ENCODE measurements at places on chromosomes 3 and 15.
A peak's percentile ranks its signal among the peaks of the same experiment; 100 is the strongest.

- no peak for DNase-seq
Observed at GRCh38 chr15:61974759-61975158, 85.5 kb downstream of the VPS13C start.

DNA sequence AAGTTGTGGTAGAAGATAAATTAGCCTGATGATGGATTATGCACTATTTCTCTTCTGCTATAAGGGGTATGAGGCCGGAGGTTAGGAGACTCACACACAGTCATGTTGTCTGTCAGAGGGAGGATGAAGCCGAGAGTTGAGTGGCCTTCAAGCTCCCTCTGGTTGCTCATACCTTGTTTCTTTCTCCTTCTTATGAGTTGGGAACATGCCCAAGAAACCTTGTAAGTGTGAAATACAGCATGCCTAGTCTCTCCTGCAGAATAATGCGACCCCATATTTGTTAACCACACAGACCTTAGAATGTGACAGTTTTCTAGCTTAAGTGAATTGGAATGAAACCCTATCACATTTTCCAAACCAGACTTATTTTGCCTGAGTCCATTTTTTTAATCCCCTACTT, 366.7 kb downstream of the PTPRG start:
- DNase-seq = no peak

- DNase-seq = no peak
Observed at GRCh38 chr15:66951531-66952320, 113.7 kb upstream of the SMAD3 start.

- no peak for DNase-seq
Observed at GRCh38 chr3:156240642-156241041, 120.3 kb downstream of the KCNAB1 start.

DNA sequence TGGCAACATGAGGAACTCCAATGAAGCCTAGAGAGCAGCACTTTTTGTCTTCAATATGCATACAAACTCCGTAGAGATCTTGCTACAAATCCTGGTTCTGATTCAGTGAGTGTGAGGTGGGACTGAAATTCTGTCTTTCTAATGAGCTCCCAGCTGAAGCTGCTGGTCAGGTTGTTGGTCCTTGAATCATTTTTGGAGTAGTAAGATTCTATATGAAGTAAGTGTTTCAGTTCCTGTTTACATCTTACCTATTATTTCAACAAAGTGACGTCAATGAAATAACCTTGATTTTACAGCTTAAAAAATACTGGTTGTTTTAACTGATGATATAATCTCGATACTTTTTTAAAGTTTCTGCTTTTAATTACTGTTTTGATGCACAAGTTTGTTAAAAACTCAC, 33.9 kb downstream of the SHQ1 start:
- no peak for DNase-seq

DNA sequence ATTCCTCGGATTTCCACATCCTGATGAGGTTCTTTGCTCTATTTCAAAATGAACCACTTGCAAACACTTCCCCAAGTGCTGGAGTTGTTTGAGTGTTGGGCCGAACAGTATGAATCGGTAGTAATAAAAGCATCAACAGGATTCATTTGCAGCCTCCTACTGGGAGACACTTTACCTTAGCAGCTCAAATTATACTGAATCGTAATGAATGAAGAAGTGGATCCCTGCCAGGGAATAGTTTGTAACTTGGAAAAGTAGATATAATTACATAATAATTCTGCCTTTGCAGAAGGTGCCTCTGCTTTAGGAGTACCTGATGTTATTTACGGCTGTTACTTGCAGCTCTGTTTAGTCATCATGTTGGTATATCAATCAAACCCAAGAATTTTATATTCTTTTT, 669.1 kb downstream of the CADM2 start:
- no peak for DNase-seq

- DNase-seq = no peak
Observed at GRCh38 chr15:31049682-31050615, 51.6 kb downstream of the TRPM1 start.

DNA sequence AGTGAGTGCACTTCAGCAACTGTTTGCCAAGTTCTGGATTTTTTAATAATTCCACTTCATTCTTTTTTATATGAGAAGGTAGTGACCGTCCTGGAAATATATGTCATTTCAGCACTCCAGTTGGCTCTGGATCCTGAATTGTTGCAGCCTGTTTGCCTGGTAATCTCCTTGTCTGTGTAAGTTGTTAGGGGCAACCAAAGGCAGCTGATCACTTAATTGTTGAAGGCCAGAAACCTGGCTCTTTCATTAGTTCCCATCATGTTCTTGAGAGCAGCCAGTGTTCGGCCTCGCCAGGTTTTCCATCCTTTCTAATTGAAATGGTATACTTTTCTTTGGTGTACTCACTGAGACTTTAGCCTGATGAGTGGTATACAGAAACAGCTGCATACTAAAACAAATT, 168.6 kb downstream of the SOX2 start:
- DNase-seq = no peak

GRCh38 chr3:85881833-85882393, 923.1 kb downstream of the CADM2 start:
- DNase-seq = no peak

DNA sequence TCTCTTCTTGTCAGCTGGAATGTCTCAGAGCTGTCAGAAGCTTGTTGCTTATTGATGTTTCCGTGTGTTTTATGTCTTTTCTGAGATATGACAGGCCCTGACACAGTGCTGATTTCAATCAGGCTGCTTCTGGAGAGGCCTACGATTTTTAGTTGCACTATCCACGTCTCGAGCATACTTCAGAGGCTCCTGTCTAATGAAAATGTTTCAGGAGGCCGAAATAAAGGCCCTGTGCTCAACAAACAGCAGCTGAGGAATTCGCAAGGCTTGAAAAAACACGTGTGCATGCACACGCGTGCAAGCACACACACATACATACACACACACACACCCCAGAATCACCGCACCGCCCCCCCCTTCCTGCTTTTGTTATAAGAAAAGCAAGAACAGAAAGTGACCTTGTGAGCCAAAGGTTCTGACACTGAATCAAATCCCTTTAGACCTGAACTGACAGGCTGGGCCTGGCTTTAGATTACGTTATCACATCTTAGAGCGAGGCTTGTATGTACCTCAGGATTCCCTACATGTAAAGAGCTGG, 296.6 kb downstream of the NR2F2 start:
- DNase-seq = no peak

DNA sequence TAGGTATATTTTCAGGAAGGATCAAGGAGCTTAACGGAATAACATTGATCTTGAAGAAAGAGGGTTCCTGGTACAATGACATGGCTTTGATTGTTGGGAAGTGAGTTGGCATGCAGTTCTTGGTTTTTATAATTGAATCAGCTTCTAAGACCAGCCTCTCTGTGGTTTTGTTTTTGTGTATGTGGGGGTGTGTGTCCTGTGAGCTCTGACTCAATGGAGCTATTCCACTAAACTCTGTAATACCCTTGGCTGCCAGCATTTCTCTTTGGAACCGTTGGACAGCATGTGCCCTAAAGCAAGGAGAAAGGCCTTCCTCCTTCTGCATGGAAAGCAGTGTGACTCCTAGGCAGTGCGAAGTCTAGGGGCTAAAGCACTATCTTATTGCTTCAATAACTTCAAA, 124.8 kb downstream of the EDEM1 start:
- no peak for DNase-seq

DNA sequence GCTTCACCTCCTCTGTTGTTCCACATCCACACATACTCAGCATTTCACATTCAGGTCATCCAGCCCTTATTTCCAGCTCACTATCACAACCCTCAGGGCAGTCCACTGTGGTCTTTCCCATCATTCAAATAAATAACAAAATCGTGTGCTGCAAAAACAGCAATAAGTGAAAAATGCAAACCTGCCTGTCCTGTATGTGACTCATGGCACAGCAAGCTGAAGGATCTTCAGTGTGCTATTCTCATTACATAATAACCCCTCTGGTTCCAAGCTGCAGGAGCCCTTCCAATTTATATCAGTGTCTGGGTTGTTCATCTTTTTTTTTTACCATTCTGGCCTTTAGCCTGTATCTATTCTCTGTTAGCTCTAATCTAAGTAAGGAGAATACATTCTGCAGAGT, 185.3 kb upstream of the UBE2E2 start:
- no peak for DNase-seq

DNA sequence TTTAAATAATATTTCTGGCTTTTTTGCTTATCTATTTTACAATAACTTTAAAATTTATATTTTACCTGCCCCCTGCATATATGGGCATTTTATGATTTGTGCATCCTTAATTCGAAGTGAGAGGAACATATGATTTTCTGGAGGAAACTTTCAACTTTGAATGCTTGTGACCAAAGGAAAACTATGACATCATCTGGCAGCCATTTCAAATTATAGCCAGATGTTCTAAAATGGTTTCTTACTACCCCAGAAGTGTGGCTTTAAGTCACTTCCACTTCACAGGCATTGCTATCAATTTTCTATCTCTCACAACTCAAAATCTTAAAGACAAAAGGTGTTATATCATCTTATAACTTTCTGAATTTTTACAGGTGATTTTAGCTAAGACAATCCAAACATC, 508.8 kb downstream of the RBMS3 start:
- no peak for DNase-seq

DNA sequence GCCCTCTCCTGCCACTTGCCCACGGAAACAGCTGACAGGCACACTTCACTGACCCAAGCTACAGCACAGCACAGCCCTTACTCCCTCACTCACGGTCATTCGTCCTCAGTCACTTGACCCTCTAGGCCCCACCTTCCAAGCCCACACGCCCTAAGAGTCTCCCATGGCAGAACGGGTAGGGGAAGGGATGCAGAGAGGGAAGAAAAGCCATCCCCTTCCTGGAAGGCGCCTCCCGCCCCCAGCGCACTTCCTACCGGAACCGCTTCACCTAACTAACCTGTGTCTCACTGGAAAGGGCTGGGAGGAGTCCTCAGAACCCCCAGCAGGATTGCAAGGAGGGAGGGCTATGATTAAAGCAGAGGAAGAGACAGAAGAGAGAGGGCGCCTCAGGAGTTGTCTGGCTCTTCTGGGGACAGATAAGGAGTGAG, 22.9 kb downstream of the EPHB3 start:
- DNase-seq = no peak

DNA sequence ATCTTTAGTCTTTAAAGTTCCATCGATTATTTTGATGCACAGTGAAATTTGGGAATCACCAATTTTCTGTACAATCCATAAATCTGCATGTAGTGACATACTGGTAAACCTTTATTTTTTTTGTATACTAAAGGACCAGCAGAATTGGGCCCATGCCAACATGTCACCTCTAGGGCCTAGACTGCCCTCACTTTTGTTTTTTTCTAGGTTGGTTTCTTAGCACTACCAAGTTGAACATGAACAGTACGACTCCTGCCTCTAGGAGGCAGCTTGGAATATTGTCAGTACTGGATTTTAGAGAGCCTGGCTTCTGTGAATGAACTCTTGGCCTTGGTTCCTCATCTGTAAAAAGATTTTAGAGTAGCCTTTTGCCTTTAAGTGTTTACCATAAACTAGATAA, 32.3 kb downstream of the NKIRAS1 start:
- DNase-seq = no peak

DNA sequence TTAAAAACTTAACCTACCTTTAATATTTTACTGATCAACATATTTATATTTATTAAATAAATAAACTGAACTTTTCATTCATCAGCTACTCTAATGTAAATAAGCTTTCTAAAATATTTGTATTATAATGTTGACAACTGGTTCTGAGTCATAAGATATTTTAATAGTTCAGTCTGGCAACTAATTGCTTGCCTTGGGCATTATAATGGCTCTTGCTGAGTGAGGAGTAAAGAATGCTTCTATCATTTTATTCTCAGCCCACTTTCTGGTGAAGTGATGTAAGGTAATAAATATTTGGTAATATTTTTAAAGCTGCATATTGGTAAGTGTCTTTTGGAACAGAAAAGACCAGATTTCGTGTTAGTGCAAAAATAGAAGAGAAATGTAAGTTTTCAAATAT, 81.5 kb downstream of the DIPK2A start:
- DNase-seq = peak; percentile 72

DNA sequence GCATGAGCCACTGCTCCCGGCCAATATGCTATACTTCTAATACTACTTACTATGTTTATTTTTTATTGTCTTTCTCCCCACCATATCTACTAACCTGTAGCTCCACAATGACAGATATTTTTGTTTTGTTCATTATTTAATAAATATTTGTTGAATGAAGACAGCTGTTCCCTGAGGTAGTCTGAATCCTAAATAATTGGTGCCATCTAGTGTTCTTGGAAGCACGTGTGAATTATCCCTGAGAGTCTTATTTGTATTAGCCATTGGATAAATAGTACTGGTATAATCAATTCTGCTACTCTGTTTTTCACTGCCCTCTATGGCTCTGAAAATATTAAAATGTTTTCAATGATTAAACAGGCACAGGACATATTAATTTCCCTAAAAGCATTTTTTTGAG, 5.6 kb upstream of the APPL1 start:
- no peak for DNase-seq

DNA sequence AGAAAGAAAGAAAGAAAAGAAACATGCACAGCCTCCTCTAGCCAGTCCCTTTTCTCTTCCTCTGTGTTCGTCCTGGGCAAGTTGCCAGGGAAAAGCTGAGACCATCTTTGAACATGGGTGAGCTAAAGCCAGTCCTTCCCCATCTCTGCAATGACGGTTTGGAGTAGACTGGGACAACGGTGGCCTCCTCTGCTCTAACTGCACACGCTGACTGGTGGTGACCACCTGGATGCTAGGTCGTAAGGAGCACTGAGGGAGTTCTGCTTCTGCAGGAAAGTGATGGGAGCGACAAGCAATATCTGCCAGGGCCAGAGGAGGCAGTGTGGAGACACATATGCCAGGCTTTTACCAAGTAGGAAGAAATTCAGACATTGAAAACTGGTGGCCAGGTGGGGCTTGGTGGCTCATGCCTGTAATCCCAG, 111.7 kb downstream of the NUP210 start:
- peak; percentile 39 for DNase-seq

DNA sequence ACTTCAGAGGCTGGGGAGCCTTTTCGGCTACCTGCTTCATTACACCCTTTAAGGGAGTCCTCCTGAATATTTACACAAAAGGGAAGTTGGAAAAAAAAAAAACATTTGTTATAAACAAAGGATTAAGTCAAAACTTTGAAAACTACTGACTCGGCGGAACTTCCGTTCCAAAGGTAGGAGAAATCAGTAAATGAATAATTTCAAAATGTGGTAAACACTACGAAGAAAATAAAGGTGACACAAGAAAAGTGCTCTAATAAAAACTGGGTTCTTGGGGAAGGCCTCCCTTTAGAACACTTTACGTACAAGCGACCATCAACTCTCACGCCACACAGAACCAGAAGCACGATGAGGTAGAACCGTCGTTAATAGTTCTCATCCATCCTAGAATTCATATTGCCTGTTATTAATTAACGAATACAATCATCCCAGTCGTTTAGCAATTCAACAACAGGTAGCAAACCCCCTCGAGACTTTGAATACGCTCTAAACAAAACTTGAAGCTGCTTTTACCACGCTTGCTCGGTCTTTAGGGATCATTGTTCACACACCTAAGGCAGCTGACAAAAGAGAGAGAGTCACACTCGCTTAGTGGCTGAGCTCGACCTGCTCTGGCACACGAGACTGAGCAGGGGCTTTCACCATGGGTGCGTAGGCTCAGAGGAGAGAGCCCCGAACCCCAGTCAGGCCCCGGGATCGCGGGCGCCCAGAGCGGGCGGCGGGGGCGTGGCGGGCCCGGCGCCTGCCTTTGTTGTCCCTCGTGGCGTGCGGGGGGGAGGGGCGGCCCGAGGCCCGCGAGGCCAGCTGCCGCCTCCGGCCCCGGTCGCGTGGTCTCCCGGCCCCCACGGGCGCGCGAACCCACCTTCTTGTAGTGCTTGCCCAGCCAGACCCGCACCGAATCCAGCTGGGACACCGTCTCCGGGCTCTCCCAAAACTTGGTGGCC, 680 bp downstream of the SMARCC1 start:
- no peak for DNase-seq

Measured in LNCaP clone FGC (cell line).